Caki2 (cell line): ENCODE measurements at places on chromosomes 6 and 20.

DNA sequence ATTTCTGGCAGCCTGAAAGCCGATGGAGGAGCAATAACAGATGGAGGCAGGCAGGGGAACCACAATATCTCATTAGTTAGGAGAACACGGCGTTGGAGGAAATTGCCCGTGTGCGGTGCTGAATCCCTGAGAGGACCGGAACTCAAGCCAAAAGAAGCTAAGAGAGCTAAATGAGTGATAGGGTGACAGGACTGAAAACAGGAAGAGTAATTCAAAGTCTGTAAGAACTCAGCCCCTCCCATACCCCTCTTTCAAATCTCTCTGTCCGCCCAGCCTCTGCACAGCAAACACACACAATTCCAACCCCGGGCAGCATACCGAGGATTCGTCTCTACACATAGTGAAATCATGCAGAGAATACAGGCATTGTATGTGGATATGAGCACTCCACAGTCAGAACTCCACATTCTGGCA is 2.6 kb upstream of the IPCEF1 start:
- DNase-seq = no peak

DNA sequence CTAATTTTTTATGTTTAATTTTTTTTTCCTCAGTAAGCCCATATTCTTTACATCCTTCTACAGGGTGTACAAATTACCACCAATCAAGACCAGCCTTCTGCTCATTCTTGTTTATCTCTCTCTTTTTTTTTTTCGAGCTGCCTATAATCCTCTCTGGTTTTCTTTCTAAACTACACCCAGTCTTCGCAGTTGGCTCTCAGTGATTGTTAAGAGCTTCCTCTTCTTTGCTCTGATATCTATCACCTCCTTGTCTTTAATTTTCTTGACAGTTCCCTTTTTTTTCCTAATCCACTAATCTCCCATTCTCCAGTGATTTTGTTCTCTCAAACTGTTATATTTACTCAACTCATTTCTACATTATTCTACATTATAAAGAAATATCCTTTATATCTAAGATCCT is 38.5 kb upstream of the PTPRK start:
- no peak for DNase-seq

GRCh38 chr20:59729506-59729905 is 125.2 kb downstream of the PHACTR3 start:
- no peak for DNase-seq

GRCh38 chr6:135231469-135231844 is 50.3 kb downstream of the MYB start:
- DNase-seq = no peak

DNA sequence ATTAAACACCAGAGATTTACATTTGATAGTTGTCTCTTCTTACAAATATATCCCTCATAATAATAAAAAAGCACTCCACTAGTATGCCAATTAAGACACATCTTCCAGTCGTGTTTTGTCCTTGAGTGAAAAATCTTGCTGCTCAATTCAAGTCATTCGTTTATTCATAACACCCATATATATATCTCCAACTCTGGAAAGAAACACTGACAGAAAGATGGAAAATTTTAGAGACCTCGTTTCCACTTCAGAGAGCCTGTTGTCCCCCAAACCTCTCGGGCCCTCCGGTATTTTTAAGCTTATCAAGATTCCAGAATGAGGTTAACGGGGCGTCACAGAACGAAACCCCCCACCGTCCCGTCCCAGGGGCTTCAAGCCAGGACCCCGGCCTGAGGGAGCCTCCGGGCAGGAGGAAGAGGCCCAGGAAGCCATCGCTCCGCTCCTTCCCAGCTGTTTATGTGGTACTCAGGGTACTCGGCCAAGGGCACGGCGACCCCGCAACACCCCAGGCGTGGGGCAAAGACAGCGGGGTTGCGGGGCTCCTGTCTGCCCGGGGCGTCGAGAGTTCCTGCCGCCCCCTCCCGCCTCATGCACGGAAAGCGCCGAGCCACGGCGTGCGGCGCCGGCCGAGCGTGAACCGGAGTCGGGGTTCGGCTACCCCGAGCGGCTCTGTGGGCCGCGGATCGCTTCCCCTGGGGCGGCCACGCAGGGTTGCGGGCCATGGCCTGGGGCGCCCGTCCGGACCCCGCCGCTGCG is 623 bp upstream of the SNX9 start:
- no peak for DNase-seq

GRCh38 chr6:30151580-30151979 is 9.4 kb downstream of the TRIM10 start:
- no peak for DNase-seq

- peak; percentile 38 for DNase-seq
These were observed 12.7 kb upstream of the JAG1 start for GRCh38 chr20:10686356-10687133.

DNA sequence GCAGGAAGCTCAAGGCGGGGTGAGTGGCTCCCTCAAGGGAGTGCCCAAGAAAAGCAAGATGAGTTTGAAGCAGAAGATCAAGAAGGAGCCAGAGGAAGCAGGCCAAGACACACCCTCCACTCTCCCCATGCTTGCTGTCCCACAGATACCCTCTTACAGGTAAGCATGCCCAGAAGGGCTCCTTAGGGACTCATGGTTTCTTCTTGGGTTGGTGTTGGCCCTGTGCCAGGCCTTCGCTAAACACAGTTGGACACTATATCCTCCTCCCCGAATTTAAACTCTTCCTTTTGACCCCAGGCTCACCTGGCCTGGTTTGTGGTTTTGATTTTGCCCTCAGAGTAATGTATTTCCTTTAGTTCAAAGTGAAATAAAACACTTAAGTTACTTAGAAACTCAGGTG is 5.1 kb downstream of the BRPF3 start:
- no peak for DNase-seq

- DNase-seq = peak; percentile 19
These were observed 1.1 kb downstream of the TPX2 start for GRCh38 chr20:31740208-31740607.

- no peak for DNase-seq
These were observed 153.7 kb downstream of the GRM4 start for GRCh38 chr6:33992191-33992590.

DNA sequence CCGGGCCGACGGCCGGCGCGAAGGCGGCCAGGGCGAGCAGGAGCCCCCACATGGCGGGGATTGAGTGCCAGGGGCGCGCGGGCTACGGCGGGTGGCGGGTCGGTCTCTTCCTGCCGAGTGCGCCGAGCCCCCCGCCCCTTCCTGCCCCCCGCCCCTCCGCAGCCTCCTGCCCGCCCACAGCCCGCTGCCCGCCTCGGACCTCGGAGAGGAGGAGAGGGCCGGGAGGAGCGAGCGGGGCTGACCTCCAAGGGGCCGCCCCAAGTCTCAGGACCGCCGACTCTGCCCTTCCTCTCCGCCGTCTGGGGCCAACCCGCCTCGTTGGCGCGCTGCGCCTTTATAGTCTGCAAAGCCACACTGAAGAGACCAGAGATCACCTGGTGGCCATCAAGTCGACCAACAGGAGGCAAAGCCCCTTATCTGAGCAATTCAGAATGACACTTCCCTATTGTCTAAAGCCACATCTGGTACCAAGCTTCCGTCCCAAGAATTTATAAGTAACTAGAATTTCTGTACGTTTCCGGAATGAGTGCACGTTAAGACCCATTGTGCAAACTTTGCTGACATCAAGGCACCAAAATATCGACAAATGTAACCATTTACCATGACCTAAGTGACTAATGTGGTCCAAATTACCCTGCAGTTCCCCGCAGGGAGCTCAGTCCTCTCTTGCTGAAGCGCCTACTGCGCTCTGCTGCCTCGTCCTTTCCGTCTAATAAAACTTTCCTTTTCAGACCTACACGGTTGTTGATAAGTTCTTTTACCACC is at the start of gene CPXM1:
Gene CPXM1, minus strand, starts transcription at position 107 of the 765 bp plus-strand sequence. Its CDS starts 55 bp downstream, at position 52.
- no peak for DNase-seq

GRCh38 chr6:113820761-113821160 is 36.4 kb upstream of the MARCKS start:
- no peak for DNase-seq

DNA sequence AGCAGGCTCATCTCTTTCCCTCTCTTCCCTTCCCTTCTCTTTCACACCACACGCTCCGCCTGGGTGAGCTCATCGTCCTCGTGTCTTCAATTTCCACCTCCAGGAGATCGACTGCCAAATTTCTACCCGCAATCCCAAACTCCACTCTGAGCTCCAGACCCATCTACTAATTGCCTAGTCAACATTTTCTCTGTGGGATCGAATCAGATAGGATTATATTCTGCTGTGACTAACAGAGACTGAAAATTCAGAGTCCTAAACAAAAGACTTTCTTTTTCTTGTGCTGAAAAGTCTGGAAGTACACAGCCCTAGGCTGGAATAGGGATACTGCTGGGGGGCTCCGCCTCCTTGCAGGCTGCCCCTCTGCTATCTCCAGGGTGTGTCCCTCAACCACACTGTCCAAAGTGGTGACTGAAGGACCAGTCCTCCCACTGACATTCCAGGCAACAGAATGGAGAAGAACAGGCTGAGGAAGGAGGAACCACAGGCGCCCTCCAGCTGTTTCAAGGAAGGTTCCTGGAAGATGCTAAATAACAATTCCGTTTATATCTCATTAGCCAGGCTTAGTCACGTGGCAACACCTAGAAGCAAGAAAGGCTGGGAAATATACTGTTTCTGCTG is 5.0 kb upstream of the HSPA12B start:
- DNase-seq = no peak

DNA sequence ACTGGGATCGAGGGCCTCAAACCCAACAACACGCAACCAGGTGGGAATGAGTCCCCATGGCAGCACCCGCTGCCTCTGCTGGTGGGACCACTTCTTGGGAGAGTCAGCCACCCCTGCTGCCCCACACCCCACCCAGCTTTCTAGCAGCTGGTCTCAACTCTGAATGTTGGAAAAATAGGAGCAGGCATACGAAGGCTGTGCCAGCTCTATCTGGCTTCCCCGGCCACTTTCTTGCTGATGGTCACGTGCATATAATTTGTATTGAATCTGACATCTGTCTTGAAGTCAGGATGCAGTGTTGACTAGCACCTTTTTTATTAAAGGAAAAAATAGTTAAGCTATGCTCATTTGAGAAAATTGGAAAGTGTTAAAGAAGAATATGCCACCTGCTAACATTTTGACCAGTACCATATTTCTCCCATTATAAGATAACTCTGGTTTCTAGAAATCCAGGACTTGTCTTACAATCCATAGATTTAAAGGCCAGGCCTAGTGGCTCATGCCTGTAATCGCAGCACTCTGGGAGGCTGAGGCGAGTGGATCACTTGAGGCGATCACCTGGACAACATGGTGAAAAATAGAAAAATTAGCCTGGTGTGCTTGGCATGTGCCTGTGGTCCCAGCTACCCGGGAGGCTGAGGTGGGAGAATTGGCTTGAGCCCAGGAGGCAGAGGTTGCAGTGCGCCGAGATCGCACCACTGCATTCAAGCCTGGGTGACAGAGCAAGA is 26.9 kb upstream of the MAPRE1 start:
- no peak for DNase-seq

DNA sequence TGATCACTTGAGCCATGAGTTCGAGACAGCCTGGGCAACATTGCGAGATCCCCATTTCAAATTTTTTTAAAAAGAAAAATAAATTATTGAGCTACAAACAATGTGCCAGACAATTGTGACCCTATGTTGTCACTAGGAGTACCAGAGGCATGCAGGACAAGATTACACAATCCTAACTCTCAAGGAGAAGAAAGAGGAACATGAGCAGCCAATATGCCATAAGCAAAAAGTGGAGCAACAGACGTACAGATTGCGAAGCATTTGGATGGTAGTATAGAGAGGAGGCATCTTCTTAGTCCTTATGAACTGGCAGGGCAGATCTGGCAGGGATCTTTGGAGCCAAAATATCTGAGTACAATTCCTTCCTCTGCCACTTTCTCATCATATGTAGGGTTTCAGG is 156.4 kb downstream of the OR2B2 start:
- no peak for DNase-seq

DNA sequence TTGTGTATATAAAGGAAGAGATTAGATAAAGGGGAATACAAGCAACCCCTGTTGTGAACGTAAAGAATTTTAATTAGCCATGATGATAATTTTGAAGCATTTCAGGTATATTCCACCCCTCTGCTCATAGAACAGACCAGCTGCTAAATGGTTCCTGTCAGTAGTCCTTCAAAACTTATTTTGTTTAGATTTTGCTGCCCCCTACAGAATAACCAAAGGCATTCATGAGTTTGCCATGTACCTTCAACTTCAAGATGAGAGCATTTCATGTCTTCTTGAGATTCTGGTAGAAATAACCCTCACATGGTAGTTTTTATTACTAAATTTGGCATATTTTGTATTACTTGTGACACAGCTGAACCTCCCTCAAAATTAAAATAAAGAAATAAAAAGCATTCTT is 1586.7 kb downstream of the HACE1 start:
- no peak for DNase-seq

GRCh38 chr20:11155156-11155756 is 481.5 kb upstream of the JAG1 start:
- no peak for DNase-seq

GRCh38 chr20:41664584-41664983 is 46.4 kb upstream of the CHD6 start:
- peak; percentile 14 for DNase-seq
